ENCODE measurements at places on chromosomes 7 and 10. TPM values are rescaled to one million over a fixed set of nuclear protein-coding genes. Genes with fewer than 3 reads are reported as not detected.

GRCh38 chr7:157700231-157701005 is 363.6 kb downstream of the DNAJB6 start:
- no peak for DNase-seq

DNA sequence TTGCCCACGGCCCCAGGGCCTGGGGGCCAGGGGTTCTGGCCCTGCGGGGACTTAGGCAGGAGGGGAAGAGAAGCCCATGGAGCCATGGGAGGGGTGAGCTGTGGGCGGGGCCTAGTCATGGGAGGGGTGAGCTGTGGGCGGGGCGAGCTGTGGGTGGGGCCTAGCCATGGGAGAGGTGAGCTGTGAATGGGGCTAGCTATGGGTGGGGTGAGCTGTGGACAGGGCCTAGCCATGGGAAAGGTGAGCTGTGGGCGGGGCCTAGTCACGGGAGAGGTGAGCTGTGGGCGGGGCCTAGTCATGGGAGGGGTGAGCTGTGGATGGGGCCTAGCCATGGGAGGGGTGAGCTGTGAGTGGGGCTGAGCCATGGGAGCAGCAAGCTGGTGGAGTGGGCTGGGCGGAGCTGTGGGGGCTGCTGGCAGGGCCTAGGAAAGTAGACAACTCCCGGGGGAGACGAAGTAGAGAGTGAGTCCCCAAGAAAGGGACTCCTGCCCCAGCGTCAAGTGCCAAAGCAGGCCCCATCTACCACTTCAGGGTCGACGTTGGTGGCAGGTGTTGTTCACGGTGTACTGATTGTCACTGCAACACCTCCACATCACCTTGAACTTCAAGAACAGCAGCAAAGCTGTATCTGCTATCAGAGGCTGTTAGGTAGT is 19.2 kb upstream of the TTYH3 start:
- DNase-seq = peak; percentile 38

DNA sequence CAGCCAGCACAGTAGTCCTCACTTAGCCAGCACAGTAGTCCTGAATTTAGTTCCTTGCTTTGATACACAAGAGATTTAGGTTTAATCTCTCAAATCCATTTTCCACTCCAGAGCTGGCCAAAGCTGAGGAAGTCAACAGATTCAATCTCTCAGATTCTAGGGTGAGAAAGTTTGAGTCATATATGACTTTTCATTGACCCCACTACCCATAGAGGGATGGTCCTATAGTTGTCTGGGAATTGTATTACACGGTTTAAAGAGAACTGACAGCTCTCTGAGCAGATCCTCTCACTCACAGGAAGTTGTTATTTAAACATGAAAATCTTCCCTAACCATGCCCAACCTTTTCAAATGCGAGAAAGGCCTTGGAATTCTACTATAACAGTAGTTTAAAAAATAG is 641.8 kb upstream of the SEMA3D start:
- no peak for DNase-seq

GRCh38 chr7:105136221-105136620 is 122.2 kb downstream of the KMT2E start:
- no peak for DNase-seq

DNA sequence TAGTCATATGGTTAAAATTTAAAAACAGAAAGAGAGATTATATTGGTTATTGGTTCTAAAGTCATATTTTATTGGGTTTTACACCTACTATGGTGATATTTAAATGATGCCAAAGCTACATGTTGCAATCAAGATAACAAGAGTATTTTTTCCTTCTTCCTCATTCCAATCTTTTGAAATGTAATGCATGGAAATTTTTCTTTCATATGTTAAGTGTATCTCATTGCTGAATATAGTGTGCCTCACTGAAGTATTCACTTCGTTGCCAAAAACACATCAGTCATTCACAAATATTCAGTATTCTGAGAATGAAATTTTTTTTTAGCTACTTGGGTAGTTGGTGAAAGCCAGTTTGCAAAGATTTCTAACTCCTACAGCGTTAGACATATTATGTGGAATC is 19.5 kb downstream of the HDAC9 start:
- no peak for DNase-seq

- DNase-seq = no peak
These were observed 94.9 kb downstream of the SVOPL start for GRCh38 chr7:138606236-138606635.

GRCh38 chr10:72375173-72375572 is 20.5 kb upstream of the DNAJB12 start:
- no peak for DNase-seq

DNA sequence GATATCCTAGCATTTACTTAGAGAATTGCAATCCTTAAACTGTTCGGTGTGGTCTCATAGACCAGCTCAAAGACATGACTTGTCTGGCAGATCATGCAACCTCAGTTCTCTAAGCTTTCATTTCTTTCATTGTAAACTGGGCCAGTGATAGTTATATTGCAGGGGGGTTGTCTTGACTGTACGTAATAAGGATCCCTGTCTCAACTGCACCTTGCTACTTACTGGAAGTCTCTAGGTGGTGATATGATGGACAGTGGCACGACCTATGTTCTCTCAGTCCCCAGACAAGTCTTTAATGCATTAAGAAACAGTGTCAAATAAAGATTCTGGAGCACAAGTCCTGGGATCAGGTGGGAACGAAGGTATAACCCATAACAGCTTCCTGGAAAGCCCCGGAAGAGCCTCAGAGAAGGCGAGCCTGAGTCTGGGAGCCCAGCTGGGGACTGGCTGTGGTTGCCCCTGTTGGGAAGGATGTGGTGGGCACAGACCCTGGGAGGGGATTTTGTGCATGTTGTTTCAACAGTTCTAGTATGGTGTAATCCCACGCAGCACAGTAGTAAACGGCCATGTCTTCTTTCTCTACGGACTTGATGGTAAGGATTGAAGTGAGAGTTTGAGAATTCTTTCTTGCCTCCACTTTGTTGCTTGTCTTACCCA is 26.0 kb upstream of the TARP start:
- no peak for DNase-seq

GRCh38 chr10:33015761-33016547 is 57.9 kb upstream of the ITGB1 start:
- DNase-seq = no peak

DNA sequence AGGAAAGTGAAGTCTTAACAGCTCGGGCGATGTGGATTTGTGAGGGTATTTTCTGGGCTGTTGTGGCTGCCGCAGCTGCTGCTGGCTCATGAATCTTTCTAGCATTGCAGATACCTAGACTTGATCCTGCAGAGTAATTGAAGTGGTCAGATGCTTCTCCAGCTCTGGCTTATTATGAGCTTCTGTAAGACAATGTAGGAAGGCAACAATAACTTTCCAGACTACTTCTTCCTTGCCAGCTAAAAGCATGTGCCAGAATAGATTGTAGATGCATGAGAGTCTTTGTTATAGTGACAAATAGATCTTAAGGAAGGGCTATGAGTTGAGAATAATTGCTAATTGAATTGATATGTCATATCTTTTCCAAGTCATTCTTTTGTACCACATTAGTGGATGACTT is 461.4 kb upstream of the POT1 start:
- DNase-seq = no peak

- DNase-seq = no peak
These were observed 974.4 kb downstream of the NXPH1 start for GRCh38 chr7:9407816-9408215.

DNA sequence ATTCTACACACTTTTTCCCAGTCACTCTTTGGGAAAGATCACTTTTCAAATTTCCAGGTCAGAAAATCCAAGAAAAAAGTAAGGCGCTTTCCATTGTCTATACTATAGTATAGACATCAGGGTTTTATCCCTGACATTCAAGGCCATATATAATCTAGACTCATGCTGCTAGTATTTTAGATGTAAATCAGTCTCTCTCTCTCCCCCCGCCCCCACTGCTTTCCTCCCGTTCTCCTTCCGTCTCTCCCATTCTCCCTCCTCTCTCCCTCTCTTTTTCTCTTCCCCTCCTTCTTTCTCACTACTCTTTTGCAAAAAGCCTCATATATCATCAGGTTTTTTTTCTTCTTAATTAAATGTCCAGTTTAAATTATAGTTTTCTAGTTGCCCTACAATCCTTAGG is 154.8 kb downstream of the PHF14 start:
- no peak for DNase-seq

DNA sequence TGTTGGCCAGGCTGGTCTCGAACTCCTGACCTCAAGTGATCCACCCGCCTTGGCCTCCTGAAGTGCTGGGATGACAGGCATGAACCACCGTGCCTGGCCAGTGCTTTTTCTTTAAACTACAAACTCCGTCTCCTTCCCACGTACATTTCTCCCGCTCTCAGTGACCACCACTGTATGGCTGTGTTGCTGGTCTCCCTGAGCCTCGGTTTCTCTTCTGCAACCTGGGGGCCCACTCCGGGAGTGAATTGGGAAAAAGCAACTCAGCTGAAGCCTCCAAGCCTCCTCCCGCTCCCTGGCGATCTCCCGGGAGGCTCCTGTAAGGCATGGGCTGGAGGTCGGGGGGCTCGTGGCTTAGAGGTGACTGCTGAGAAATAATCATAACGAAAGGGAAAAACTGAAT is 136.3 kb downstream of the ELFN1 start:
- no peak for DNase-seq

DNA sequence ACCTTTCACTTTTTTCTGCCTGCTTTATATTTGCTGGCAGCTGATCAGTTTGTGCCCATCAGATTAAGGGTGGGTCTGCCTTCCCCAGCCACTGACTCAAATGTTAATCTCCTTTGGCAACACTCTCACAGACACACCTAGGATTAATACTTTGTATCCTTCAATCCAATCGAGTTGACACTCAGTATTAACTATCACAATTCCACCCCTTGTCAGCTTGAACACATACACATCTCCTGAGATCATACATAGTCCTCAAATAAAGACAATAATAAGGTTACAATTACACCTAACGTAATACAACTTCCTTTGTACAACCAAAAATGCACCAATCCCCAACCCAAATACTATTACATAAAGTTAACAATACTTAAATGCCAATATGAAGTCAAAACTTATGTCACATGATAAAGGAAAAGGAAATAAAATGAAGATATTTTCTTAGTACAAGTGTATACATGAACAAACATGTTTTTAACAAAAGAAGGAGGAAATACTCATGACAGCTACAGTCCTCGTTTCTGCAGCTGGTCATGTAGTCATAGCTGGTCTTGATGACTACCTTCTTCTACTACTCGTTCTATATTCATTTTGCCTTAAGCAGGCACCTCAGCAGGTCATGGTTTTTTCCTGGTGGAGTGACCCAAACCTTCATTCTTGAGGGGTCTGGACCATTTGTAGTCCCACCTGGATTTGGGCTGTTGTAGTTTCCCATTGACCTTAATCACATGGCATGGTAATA is 96.7 kb upstream of the CABCOCO1 start:
- DNase-seq = no peak

DNA sequence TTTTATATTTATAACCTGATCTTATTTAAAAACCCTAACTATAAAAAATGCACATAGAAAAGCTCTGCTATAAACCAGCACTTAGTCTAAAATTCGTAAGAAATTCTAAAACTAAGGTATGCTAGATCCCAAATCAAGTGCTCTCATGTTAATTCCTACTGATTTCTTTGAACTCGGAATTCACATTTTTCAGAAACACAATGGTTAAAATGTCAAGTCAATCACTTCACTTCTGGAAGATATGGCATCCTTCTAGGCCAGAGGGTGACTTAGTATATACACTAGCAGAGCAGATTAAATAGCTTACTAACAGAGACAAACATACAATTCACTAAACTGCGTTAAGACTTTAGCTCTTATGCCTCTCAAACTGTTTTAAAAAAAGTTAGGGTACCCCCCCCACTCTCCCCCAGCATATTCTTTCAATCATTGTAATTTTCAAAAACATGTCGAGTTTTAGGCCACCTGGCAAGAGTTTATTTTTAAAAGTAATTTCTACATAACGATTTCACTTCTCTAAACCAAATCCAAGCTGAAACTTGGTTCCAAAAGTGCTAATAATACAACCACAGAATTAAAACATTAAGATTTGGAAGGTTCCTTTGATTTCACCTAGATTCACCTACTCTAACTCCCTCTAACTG is 129.4 kb downstream of the NRBF2 start:
- DNase-seq = peak; percentile 67

DNA sequence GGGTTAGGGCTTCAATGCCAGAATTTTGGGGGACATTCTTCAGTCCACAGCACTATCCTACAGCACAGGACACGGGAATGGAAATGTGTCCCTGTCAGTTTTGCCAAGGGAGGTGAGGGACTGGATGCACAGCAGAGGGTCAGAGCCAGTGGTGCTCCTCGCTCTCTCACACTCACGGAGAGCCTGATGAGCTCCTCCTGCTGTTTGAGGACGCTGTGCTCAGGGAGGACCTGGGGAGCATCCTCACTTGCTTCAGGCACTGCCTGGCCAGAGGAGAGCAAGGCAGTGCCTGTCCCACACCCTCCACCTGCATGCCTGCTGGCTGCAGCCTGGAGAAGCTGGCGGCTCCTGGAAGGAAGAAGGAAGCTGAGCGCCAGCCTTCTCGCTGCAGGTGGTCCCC is 58.6 kb downstream of the RAMP3 start:
- no peak for DNase-seq

DNA sequence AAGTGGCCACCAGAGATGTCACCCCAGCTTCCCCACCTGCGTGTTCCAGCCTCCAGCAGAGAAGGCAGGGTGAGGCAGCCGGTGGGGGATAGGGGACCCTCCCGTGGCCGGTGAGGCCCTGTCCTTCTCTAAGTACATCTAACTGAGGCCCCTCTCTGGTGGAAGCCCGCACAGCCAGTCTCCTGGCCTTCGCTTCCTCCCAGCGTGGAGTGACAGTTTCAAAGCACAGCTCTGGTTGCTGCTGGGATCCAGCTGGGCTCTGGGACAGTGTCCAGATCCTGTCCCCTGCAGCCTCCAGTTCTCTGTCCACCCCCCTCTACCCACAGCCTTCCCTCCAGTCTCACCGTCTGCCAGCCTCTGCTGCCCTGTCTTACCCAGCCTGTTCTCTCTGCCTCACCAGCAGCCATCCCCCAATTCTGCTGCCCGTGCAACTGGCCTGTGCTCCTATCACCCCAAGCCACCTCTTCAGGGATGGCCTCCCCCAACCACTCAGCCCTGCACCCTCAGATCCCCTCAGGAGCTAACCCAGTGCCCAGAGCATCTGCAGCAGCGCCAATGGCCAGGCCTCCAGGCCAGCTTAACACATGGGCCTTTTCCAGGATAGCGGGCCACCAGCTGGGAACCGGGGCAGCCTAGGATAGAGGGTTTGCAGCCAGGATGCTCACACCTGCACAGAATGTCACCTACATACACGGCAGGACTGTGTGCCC is 16.3 kb upstream of the SH2B2 start:
- no peak for DNase-seq

NRAP gene
- not detected for total RNA-seq

PROSER2 gene
- total RNA-seq = not detected

OR2A5 gene
- not detected for total RNA-seq

RPS24 gene
- 2,059 TPM for total RNA-seq

TDRD1 gene
- not detected for total RNA-seq

NPFFR1 gene
- not detected for total RNA-seq

LHPP gene
- 53.3 TPM for total RNA-seq

SDK1 gene
- total RNA-seq = 0.36 TPM

LGI1 gene
- total RNA-seq = not detected

SFTPD gene
- not detected for total RNA-seq

TRIM56 gene
- 47.3 TPM for total RNA-seq

Measured in OCI-LY7 (cell line).